ENCODE measurements at places on chromosomes 4 and X.

DNA sequence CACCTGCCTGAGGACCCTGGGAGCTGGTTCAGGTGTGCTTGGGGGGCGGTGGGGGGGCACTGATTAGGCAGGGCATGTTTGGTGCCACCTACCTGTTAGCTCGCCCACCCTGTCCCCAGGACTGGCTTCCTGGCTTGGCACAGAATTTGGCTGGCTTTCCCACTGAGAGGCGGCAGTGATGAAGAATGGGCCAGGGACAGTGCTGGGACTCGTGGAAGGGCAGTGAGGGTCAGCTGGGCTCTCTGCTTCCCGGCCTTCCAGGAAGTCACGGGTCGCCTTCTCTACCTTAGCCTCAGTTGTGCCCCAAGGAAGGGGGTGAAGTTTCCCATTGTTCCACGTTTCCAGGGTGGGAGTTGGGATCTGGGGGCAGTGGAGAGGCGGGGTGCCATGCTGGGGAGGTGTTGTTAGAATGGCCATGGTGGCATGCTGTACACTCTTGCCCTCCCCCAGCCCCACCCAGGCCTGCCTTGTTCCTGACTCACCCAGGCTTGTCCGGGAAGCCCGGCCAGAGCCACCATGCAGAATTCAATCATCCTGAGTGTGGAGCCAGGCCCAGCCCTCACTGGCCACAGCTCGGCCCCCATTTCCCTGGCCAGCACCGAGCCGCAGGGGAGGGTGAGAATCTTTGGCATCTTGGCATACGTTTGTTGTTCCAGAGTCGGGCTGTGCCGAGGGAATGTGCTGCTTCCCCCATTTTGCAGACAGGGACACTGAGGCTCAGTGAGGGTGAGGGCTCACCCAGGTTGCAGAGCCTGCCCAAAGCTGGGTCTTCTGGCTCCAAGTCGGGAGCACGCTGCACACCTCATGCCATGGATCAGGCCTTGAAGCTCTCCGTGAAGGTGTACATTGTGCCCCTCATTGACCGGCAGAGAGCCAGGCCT is 21.9 kb upstream of the GPR78 start:
- no peak for DNase-seq

GRCh38 chr4:128347930-128348660 is 60.5 kb upstream of the PGRMC2 start:
- no peak for DNase-seq

- DNase-seq: no peak
These were observed 70.1 kb downstream of the PCYT1B start for GRCh38 chrX:24577091-24577490.

GRCh38 chrX:13026877-13027652 is 17.4 kb downstream of the FAM9C start:
- DNase-seq: no peak

- DNase-seq: no peak
These were observed 43.2 kb upstream of the HUWE1 start for GRCh38 chrX:53729751-53730150.

DNA sequence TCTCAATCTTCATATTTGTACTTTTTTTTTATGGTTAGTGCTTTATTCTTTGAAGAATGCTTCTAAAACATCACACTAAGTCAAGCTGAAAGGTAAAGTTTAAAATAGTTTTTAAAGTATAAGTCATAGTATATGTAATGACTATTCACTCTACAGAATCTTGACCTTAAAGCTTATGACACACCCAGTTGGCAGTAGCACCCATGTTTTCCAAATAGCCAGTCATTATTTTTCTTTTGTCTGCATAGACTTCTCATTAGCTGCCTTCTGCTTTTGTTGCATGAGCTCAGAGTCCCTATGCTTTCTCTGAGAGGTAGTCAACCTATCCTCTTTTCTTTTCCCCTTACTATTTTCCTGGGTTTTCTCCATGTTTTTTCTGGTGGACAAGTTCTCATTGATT is 231.5 kb downstream of the PCDH18 start:
- no peak for DNase-seq

GRCh38 chr4:46249516-46249915 is 125.7 kb upstream of the GABRG1 start:
- DNase-seq: no peak

DNA sequence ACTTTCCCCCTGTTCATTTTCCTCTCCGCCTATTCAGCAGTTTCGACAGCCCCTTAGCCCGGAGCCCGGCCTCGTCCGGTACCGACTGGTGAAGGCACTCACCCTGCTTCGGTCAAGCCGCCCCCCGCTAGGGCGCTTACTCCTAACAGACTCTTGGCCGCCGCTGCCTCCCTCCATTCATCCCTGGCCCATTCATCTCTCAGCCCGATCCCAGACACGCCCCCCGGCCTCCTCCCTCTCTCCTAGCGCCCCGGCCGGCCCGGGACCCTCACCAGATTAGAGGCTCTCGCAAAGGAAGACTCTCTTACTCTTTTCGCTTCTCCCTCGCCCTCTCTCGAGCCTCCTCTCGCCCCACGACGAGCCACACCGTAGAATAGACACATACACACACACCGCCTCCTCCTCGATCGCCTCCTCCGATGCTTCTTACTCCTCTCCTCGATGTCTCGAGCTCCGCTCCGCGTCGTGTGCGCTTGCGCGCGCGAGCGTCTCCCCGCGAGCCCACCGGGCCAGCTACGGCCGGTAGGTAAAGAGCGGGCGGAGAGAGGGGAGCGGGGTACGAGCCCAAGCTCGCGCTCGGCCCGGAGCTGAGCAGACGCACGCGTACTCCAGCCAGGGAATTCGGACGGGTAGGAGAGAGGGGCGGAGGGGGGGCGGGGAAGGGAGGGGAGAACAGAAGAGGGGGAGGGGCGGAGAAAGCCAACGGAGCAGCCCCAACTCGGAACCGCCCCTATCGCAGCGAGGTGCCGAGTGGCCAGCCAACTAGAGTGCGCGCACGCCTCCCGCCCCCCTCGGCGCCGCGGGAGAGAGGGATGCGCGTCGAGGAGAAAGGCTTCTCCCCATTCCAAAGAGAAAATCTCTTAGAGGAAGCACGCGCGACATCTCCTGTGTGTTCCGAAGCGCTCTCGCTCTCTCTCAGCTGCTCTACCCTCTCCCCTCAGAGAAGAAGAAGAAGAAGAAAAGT is at the start of gene WNK3:
Gene WNK3, minus strand, starts transcription at position 633 of the 964 bp plus-strand sequence.
- DNase-seq: peak; percentile 94

DNA sequence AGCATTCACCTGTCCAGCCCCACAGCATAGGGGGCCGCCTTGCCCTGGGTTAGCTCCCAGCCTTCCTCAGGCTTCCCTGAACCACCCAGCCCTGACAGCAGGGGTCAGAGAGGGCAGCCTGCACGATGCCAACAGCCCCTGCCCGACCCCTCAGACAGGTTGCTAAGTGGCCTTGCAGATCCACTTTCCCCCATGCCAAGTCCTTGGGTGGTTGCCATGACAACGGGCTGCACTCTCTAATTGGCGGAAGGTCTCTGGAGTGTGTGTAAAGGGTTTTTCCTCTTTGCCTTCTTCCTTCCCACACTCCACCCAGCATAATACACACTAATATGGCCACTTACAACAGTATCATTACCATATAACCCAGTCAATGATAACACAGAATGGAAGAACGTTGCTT is 99.6 kb upstream of the AFAP1 start:
- no peak for DNase-seq

- DNase-seq: peak; percentile 80
These were observed at the start of gene PRICKLE3 for GRCh38 chrX:49186125-49187027. Gene PRICKLE3, minus strand, starts transcription at chrX:49186373. Its CDS starts 76 bp downstream, at chrX:49186297.

DNA sequence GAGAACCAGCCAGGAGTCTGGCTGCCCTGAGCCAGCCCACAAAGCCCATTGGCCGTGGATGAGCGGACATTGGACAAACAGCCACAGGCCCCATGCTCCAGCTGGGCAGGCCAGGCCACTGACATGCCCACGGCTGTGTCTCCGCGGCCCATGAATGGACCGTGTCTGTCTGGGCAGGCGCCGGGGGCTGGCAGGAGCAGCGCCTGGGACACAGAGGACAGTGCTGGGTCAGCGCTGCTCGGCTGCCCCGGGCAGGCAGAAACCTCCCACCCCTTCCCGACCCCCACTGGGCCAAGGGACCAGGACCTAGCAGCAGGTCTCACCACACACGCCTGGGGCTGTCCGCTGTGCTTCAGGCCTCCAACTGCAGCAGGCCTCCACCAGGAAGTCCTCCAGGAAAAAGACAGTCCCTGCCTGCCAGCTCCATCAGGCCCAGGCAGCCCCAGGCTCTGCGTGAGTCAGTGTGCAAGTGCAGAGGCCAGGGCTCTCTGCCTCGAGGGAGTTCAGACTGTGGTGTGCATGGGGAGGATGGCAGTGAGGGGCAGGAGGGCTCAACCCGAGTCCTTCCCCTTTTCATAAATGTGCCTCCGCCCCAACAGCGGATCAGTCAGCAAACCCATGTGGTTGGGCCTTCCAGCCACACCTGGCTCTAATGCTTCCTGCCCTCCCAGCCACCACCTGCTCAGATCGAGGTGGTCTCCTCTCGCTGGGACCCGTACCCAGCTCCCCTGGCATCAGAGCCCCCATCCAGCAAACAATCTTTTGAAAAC is 17.2 kb upstream of the FGFR3 start:
- DNase-seq: no peak

DNA sequence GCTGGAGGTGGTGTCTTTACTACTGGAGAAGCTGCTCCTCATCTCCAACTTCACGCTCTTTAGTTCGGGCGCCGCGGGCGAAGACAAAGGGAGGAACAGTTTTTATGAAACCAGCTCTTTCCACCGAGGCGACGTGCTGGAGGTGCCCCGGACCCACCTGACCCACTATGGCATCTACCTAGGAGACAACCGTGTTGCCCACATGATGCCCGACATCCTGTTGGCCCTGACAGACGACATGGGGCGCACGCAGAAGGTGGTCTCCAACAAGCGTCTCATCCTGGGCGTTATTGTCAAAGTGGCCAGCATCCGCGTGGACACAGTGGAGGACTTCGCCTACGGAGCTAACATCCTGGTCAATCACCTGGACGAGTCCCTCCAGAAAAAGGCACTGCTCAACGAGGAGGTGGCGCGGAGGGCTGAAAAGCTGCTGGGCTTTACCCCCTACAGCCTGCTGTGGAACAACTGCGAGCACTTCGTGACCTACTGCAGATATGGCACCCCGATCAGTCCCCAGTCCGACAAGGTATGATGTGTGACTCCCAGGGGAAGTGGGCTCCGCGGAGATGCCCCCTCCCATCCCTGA is 634 bp downstream of the LRAT start:
- no peak for DNase-seq

DNA sequence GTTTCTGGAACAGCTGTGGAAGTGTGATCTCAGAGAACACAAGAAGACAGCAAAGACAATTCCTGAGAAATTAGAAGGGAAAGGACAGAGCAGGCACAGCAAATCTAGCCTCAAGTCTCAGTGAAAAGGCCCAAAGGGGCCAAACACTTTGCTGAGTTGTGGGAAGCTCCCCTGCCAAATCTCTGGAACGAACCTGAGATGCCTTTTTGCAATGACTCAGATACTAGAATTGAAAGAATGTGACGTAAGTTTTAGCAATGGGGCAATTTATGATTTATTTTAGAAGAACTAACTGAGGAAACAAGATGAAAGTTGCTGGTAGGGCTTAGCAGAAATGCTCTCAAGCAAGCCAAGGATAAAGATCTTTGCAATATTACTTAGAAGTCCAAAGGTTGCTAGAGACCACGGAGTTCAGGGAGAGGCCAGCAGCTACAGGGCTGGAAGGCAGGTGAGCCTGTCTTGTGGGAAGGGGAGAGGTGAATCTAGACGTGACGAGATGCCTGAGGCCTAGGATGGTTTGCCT is 92.8 kb downstream of the AMELX start:
- DNase-seq: no peak

- DNase-seq: no peak
These were observed 180.2 kb downstream of the FAM47B start for GRCh38 chrX:35122756-35123155.

GRCh38 chr4:107755841-107756356 is 35.9 kb upstream of the PAPSS1 start:
- DNase-seq: no peak

DNA sequence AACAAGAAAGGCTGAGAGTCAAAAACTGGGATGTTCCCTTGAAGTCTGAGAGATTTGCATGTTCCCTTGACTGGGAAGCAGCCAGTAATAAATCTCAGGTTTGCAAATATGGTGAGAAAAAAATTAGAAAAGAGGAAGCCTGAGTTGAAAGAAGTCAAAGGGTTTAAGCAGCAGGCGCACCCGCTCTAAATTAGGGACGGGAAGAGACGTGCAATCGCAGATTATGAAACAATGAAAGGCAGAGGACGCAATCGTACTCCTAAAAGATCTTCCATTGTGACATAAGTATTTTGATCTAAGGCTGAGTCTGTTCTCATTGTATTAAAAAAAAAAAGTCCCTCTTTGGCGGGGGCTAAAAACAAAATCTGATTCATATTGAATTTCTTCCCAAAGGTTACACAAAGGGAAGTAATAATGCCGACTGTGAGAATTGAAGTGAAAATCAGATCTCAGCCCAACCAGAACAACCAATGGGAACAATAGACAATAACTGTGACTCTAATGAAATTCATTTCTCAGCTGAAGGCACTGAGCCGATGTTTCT is 28.2 kb downstream of the SAT1 start:
- no peak for DNase-seq

DNA sequence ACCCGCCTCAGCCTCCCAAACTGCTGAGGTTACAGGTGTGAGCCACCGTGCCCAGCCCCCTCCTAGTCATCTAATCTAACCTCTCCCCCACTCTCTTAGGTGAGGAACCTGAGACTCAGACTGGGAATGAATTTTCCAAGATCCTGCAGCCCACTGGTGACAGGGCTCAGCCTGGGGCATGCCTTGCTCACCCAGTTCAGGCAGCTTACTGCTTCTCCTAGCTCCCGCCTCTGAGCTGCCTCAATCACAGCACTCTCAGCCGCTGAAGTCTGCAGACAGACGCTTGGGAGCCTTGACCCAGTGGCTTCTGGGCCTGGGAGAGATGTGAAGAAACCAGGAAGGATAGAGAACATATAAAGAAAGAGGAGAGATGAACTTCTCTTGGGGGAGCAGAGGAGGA is 24.4 kb downstream of the PJA1 start:
- no peak for DNase-seq

- DNase-seq: no peak
These were observed 30.4 kb upstream of the TEC start for GRCh38 chr4:48300004-48300403.

DNA sequence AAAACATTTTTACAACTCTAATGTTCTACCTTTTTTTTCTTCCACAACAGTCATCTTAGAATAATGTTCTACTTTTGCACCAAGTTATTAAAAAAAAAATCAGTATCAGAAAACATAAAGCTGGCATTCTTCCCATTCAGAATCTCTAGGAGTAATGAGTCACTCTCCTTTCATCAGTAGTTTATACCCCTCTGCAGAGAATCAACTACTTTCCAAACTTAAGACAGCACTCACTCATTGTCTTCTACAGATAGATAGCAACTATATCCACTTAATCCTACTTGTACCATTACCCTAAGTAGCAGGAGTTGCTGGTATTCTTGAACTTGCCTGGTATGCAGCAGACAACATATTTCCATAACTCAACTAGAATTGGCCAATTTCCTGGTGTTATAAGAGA is 3.2 kb downstream of the TIGD4 start:
- DNase-seq: no peak

- no peak for DNase-seq
These were observed 225.5 kb upstream of the ANKRD50 start for GRCh38 chr4:124937993-124938392.

DNA sequence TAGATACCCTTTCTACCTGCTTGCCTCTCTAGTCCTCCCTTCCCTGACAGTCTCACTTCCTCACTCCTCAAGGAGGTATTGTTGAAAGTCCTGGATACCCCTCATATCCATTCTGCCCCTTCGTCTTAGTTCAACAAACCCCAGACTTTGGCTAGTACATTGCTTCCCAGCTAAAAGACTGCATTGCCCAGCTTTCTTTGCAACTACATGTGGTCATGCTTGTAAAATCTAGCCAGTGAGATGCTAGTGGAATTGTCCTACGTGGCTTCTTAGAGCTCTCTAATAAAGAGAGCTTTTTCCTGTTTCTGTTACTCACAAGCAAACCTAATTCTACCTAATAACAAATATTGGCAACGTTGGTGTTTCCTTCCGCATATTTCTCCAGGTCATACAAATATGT is 237.9 kb upstream of the PSAPL1 start:
- DNase-seq: no peak

Data from right hindlimb (tissue), 1 donor.